ENCODE measurements at places on chromosomes 5 and 9.
A peak's percentile ranks its signal among the peaks of the same experiment; 100 is the strongest.

- no peak for DNase-seq
Observed at GRCh38 chr5:135310328-135310989, 88.6 kb downstream of the MACROH2A1 start.

GRCh38 chr5:149224282-149224681, 47.4 kb upstream of the AFAP1L1 start:
- DNase-seq: no peak

DNA sequence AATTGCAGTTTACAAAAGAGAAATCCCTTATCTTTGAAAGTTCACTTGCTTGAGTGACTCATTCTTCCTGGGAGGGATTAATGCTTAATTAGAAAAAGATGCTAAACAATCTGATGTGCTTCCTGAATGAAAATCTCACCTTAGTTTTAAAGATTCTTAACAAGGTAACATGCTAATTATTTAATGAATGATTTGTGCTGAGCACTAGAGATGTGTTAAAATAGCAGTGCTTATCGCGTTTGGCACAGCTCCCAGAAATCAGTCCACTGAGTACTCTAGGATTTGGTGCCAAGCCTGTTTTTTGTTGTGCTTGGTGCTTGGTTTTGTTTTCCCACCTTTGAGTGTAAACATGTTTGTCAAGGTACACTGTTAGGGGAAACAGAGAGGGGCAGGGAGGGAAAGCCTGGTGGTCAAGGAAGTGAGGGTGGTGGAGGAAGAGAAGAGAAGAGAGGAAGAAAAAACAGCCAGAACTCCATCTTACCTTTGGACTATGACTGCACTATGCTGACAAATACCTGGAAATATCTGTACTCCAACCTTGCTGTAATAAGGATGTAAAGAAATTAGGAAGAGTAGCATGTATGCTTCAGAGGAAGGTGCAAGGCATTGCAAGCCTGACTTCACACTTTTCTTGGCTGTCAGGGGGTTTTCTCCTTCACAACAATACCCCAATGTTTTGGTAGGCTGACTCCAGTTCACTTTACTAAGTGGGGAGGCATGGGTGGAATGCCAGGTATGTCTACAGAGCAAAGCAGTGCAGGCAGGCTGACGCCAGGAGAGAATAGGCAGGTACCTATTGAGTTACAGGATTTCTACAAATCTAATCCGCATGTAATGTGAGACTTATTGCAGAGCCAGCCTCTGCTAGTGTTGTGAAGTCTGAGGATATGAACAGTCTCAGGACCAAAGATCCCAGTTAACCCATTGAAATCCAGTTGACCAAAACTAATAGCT, 157.2 kb upstream of the ISL1 start:
- no peak for DNase-seq

DNA sequence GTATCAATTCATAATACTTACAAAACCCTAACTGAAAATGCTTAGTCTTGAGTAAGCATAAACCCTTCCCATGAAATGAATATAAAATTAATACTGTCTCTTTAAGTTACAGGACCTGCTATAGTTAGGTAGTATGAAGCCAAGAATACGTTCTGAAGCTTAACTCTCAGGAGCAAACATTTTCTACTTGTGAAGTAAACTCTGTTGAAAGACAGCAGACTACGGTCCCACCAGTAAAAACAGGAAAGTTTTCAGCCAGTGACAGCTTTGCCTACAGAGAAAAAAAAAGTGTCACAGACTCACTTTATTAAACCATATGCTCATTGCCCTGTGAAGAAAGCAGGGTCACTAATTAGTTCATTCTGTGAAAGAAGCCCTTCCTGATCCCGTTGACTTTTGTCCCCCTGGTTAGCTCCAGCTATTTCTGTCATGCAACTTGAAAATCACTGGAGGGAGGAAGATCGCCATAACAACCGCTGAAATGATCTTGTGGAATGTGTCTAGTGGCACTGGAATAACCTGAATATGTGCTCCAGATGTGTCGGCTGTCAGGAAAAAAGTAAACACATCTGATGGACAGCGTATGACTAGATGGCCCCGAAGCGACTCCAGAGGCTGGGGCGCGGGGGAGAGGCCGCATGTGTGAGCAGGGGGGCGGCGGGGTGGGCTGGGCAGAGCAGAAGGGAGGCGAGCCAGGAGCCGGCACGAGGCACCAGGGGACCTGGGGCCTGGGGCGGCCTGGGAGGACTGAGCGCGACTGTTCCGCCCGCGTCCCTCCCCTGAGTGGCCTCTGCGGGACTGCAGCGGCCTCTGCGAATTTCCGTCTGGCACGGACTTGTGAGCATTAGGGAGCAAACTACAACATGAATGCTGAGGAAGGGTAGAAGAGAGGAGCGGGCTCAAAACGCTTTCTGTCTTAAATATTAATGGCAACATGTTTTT, 41.9 kb downstream of the BNC2 start:
- DNase-seq: peak; percentile 61

DNA sequence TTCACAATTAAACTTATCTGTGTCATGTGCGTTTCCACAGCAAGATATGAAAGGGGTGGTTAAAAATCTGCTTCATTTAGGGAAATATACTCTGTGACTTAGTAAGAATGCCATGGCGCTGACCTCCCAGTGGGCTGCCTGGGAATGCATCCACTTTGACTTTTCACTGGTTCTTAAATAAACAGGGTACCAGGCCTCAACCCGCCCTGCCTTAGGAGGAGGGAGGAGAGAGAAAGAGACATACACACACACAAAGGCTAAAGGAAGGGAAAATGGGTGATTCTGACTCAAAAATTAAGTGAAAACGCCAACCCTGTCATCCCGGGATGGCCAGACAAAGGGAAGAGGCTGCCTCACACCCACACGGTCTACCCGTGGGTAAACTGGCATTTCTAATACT, 122.1 kb downstream of the EBF1 start:
- no peak for DNase-seq

GRCh38 chr9:90251316-90251715, 391.3 kb downstream of the DIRAS2 start:
- peak; percentile 21 for DNase-seq

DNA sequence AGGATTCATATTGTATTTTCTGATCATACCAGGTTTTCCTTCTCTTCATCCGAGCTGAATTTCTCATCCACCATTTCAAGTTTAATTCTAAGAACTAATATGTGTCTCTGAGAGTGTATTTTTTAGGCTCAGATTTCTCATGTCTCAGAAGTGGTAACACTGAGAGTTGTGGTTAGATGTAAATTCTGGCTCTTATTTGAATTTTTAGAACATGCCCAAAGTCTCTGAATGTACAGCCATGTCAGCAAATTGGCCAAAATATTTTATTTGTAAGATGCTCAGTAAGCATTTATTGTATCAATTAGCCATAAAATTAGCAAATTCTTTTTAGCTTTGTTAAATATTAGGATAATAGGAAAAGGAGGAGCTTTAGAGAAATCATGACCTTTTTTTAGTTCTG, 16.6 kb downstream of the SV2C start:
- DNase-seq: no peak

GRCh38 chr5:51494821-51495220, 111.6 kb downstream of the ISL1 start:
- no peak for DNase-seq

- DNase-seq: no peak
Observed at GRCh38 chr5:151449839-151450238, 2.4 kb downstream of the SLC36A1 start.

- peak; percentile 93 for DNase-seq
Observed at GRCh38 chr9:2809692-2810419, 34.0 kb downstream of the PUM3 start.

- peak; percentile 96 for DNase-seq
Observed at GRCh38 chr5:172868924-172869591, 35.0 kb downstream of the ERGIC1 start.

DNA sequence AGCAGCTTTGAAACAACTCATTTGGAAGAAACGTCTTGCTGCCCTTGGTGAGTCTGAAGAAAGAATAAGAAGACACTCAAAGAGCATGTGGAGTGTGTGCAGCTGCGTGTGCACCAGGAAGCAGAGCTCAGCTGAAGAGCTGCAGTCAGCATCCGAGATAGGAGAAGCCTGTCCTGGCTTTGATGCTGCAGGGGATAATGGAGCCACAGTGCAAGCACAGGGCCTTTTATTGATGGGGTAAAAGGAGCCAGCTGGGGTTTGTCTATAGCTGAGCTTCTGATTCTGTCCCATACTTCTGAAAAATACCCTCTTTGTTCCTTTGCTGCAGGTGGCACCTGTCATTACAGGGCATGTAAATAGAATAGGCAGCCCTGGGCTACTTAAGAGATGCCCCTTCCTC, 375.7 kb upstream of the ZNF462 start:
- no peak for DNase-seq

- DNase-seq: no peak
Observed at GRCh38 chr9:120926397-120926928, at the start of gene TRAF1. TSS of gene TRAF1 (minus strand) at chr9:120926796. CDS start at chr9:120926075, 721 bp downstream.

- DNase-seq: no peak
Observed at GRCh38 chr5:117701062-117701461, 1126.4 kb upstream of the SEMA6A start.

DNA sequence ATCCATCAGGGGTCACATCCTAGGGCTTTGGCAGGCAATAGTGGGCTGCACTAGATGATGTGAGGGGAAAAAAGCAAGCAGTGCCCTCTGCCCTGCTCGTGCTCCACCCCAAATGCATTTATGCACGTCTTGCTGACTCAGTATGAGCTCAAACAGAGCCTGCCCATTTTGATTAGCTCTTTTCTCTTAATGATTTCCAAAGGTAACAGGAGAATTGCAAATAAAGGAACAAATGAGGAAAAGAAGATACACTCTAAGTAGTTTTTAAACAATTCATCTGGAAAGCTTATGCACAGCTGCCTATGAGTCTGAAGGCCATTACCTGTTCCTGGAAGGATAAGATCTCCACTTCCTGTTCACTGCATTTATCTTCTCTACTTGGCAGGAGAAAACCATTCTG, 364.2 kb downstream of the TMEM232 start:
- no peak for DNase-seq

DNA sequence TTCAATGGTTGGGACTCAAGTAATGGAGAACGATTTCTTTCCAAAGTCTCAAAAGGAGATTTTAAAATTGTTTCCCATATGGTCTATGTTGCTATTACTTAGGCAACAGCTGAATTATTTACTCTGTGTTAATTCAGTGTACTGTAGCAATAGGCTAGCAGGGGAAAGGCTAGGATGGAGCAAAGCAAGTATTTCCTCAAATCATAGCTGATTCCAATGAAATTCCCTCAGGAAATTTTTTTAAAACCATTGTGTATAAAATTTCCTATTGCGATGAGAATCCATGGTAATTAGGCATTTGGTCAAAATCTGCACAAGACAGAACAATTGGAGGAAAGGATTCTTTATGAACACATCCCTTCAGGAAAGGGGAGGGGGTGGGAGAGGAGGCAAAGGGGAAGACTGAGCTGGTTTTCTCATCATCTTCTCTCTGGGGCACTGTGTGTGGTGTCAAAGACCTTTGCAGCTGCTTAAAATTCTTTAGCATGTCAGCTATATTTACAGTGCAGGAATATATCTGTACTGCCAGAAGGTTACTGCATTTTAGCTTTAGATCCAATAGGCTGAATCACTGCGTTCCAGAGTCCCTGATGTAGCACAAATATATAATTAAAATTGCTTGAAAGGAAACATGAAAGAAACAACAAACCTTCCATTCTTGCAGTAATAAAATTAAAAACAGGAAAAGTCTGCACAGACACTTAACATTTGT, 95.3 kb downstream of the ZNF608 start:
- DNase-seq: no peak

GRCh38 chr5:94807985-94808384, 189.5 kb downstream of the SLF1 start:
- no peak for DNase-seq

GRCh38 chr9:111474385-111474784, 9.8 kb downstream of the ECPAS start:
- DNase-seq: no peak

DNA sequence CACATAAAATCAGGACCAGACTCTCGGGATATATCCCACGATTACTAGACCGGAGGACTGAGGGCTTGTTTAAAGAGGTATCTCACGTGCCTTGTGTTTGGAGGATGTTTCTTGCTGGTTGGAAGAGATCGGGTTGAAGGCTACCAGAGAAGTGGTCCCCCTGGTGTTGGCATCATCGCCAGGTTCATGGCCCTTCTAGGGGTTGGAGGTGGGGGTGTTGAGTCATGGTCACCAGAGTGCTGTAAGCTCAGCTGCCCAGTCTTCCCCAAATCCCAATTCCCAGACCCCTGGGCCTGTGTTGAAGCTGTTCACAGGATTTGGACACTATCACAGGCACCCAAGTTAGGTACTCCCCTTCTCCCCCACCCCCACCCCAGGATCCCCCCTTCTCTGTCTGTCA, 29.1 kb upstream of the PRDM12 start:
- DNase-seq: no peak

DNA sequence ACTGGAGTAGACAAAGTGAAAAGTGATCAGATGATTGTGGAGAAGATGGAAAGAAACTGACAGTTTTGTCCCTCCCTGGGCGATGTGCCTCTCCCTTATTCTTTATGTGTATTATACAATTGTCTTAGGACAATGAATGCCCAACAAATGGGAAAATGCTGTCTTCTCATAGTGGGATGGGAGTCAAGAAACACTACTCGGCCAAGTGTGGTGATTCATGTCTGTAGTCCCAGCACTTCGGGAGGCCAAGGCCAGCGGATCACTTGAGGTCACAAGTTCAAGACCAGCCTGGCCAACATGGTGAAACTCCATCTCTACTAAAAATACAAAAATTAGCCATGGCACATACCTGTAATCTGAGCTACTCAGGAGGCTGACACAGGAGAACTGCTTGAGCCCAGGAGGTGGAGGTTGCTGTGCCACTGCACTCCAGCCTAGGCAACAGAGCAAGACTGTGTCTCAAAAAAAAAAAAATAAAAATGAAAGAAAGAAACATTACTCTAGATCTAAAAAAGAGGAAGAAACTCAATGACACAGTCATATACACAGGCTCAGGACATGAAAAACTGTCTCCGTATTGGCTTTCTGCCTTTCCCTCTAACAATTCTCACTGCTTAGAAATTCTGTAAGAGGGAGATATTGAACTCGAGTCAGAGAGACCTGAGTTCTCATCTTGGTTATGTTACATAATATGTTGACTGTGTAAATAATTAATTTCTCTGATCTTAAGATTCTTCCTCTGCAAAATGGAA, 67.9 kb upstream of the TARS1 start:
- no peak for DNase-seq

DNA sequence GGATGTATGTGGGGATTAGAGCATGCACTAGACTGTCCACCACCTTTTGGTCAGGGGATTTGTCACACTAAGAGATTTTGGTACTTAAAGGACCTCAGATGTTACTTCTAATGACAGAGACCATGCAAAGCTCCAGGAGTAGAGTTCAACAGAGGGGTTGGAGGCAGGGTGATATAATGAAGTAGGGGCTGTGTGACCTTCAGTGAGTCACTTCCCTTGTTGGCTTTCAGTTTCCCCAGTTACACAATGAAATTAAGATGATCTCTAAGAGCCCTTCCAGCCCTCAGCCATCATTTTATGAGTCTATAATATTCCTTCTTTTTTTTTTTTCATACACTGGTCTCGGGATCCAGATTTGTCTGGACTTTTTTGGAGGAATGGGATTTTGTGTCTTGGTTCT, 26.8 kb downstream of the GLRA1 start:
- no peak for DNase-seq

DNA sequence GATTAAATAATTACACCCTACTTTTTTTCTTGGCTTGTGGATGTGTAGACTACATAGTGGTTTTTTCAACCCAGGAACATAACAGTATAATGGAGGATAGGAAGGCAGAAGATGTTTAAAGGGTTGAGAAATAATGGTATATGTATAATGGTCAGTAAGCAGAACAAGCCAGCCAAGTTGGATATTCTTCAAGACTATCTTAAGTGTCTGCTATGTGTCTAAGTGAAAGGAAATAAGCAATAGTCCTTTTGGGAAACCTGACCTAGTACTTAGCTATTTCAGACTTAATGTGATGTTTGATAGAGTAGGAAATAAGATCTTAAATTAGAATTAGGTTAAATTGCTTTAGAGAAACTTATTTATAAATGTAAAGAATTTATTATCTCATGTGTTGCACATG, 85.7 kb downstream of the PTPDC1 start:
- DNase-seq: no peak
